ENCODE measurements at places on chromosomes 1 and 21. TPM values are rescaled to one million over a fixed set of nuclear protein-coding genes. Genes with fewer than 3 reads are reported as not detected.

RER1 gene
- total RNA-seq: 61.3 TPM

GRCh38 chr1:111275079-111275478 lies 15.6 kb upstream of the CHIA start:
- no peaks in the 10 kb centered on the region for H3K4me1 ChIP-seq
- DNase-seq: no peak
- H3K27ac ChIP-seq: no peak overlapping the region

GRCh38 chr1:85128316-85128715 lies 72.5 kb downstream of the SYDE2 start:
- H3K27me3 ChIP-seq: no peaks in the 10 kb centered on the region
- H3K4me1 ChIP-seq: no peaks in the 10 kb centered on the region
- no peak overlapping the region for H3K4me3 ChIP-seq
- no peak for DNase-seq

DNA sequence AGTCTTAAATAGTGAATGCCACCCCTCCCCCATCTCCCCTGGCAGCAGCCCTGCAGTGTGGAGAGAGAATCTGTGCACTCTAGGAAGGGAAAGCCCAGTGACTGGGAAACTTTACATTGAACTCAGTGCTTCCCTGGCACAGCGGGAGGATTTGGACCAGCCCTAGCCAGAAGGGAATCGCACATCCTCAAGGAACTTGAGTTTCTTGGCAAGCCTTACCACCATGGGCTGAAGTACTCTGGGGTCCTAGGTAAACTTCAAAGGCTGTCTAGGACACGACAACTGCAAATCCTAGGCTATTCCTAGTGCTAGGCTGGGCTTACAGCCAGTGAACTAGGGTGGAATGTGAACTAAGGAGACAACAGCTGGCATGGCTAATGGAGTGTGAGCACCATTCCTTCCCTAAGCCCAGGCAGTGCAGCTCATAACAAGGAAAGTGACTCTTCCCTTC lies 88.3 kb downstream of the COL24A1 start:
- no peak overlapping the region for H3K4me3 ChIP-seq
- no peak overlapping the region for H3K27ac ChIP-seq
- no peak for DNase-seq
- H3K27me3 ChIP-seq: no peaks in the 10 kb centered on the region
- no peaks in the 10 kb centered on the region for H3K4me1 ChIP-seq
- H3K36me3 ChIP-seq: no peaks in the 10 kb centered on the region

GRCh38 chr1:9902060-9902452 lies 8.0 kb downstream of the CTNNBIP1 start:
- no peak for DNase-seq
- no peaks in the 10 kb centered on the region for H3K27me3 ChIP-seq
- H3K4me3 ChIP-seq: no peak overlapping the region
- no peaks in the 10 kb centered on the region for H3K36me3 ChIP-seq

DNA sequence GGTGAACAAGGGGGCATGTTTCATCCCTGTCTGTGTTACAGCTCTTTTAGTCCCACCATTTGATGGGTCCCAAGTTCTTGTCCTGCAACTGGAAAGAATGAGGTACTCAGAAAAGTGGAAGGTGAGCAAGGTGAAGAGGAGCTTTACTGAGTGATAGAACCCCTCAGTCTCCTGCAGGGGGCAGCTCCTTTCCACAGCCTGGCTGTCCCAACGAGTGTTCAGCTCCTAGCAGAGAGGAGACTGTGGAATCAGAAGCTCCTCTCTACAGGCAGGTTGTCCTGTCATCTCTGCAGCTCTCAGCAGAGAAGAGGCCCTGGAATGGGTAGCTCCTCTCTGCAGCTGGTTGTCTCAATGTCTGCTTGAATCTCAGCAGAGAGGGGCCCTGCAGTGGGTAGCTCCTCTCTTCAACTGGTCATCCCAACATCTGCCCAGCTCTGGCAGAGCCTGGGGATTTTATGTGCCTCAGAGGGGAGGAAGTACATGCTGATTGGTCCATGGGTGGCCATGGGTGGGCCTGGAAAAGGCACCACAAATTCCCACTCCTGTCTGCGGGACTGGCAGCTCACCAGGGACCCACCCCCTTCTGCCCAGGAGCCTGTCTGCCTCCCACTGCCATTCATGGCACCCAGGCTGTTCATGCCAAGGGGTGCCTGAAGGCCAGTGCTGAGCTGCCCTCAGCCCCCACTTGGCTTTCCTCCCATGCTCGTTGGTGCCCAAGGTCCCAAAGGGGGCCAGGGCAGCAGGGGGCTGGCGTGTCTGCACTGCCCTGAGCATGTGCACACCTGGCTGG lies 25.7 kb downstream of the LDLRAD1 start:
- H3K27ac ChIP-seq: no peak overlapping the region
- no peaks in the 10 kb centered on the region for H3K4me1 ChIP-seq
- no peak overlapping the region for H3K4me3 ChIP-seq
- DNase-seq: no peak
- no peaks in the 10 kb centered on the region for H3K36me3 ChIP-seq

DNA sequence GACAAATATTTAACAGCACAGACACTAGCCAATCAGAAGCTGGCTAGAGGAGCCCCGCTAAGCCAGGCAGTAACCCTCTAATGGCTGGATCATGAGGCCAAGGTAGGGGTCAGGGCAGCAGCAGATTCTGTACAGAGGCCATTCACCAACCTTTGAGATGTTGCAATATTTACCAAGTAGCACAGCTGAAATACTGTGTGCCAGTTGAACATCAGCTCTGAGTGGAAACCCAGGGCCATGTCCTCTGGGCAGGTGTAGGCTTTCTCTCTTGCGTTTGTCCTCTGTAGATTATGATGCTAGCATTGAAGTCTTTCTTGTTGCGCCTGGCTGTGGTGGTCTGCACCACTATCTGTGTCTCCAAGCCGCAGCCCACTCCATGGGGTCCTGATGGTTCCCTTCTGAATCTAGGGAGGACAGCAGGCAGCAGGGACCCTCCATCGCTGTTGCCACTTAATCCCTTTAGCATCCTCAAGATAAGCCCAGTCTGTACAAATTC lies 2.5 kb upstream of the COG2 start:
- no peak for DNase-seq
- H3K4me1 ChIP-seq: peaks cover 11% of the 10 kb centered on the region
- H3K27me3 ChIP-seq: no peaks in the 10 kb centered on the region
- H3K27ac ChIP-seq: no peak overlapping the region
- no peak overlapping the region for H3K4me3 ChIP-seq

GRCh38 chr1:44336668-44337067 lies 18.4 kb downstream of the ERI3 start:
- peaks cover 46% of the 10 kb centered on the region for H3K36me3 ChIP-seq
- DNase-seq: no peak
- H3K4me1 ChIP-seq: no peaks in the 10 kb centered on the region
- H3K4me3 ChIP-seq: no peak overlapping the region

DNA sequence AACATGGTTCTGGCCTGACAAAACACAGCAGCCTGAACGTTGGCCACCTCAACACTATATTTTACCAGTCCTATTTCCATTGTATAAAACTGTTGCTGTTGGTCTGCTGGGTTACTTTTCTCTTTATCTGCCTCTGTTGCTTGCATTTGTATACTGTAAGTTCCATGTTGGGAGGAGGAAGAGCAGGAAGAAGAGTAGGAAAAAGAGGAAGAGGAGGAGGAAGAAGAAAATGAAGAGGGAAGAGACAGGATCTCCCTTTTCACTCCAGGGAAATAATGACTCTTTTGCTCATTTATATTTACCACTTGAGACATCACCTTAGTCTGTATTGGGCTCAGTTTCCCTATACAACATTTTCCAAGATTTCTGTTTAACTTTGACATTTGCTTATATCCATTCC lies 134.2 kb downstream of the PTPRC start:
- H3K27me3 ChIP-seq: no peaks in the 10 kb centered on the region
- no peaks in the 10 kb centered on the region for H3K36me3 ChIP-seq
- no peaks in the 10 kb centered on the region for H3K4me1 ChIP-seq

DNA sequence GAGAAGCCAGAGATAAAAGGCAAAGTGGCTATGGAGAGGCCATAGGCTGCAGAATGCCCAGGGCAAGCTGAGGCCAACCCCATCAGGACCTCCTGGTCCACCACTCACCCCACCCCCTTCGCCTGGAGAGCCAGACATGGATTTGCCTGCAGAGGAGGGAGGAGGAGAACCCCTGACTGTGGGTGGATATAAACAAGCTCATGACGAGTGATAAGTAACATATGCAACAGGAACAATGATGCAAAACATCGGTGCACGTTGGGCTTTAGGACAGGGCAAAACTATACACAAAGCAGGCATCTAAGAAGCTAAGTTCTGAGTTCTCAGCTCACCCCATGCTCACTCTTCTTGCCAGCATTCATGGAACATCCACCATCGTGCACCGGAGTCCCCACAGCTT lies 150.3 kb downstream of the ETS2 start:
- H3K27ac ChIP-seq: no peak overlapping the region
- no peak overlapping the region for H3K4me3 ChIP-seq
- no peak for DNase-seq
- no peaks in the 10 kb centered on the region for H3K27me3 ChIP-seq
- H3K4me1 ChIP-seq: peaks cover 11% of the 10 kb centered on the region

GRCh38 chr21:31136891-31137290 lies 98.6 kb upstream of the KRTAP19-8 start:
- DNase-seq: no peak
- H3K27ac ChIP-seq: no peak overlapping the region
- H3K36me3 ChIP-seq: no peaks in the 10 kb centered on the region
- no peak overlapping the region for H3K4me3 ChIP-seq
- H3K27me3 ChIP-seq: no peaks in the 10 kb centered on the region

All from ascending aorta (tissue), 2 donors.